ENCODE measurements at places on chromosomes 2 and 18. TPM values are rescaled to one million over a fixed set of nuclear protein-coding genes. Genes with fewer than 3 reads are reported as not detected.

The IL18RAP gene
- not detected for total RNA-seq

The CHMP1B gene
- total RNA-seq: 44.4 TPM

The DPYSL5 gene
- total RNA-seq: not detected

The SP100 gene
- total RNA-seq: 216 TPM

The NEU2 gene
- total RNA-seq: not detected
